Amniotic stem cell (primary cell): ENCODE measurements at places on chromosomes 4 and X.

DNA sequence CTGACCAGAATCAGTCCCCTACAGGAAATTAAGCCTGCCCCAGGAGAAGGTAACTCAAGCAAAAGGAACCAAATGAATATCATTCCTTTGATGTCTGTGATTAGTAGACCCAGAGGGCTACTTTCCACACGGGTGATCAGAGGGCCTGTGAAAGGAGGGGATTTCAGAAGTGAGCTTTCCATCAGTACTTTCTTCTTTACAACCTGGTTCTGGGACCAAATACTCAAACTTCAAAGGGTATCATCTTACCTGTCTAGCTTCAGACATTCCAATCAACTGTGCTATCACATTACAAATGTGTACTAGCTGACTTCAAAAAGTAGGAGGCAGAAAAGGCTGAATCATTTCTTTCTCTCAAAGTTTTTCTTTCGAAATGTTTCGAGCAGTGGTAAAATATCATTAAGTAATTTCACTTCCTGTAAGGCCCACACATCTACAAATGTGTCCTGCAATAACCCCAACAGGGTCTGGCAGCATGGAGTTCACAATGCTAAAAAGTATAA is 23.9 kb downstream of the ACSL4 start:
- no peak for DNase-seq

- no peak for DNase-seq
These were observed at the start of gene TMEM150C for GRCh38 chr4:82561786-82562563. Gene TMEM150C (minus strand): TSS chr4:82561988. CDS start chr4:82504657, 57,331 bp downstream.

GRCh38 chrX:139126493-139126892 is 404.0 kb upstream of the F9 start:
- DNase-seq, result no peak

DNA sequence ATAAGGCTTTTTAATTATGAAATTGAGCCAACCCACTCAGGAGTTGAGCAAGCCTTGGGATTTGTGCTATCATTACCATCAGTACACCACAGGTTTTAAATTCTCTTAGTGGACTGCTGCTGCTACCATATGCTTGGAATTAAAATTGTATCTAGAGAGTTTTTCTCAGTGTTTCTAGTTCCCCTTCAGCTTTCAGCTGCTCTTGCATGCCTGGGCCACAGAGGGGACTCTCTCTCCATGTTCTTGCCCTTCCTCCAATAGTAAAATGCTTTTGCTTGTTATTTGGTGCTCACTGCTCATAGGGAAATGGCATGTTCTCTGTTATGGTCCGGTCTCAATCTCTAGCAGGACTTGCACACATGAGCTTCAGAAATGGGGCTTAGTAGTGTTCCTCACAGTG is 101.9 kb downstream of the IGSF1 start:
- no peak for DNase-seq

- no peak for DNase-seq
These were observed 32.5 kb downstream of the AKAP4 start for GRCh38 chrX:50168241-50168687.

- no peak for DNase-seq
These were observed 21.6 kb downstream of the TEC start for GRCh38 chr4:48247878-48248558.

DNA sequence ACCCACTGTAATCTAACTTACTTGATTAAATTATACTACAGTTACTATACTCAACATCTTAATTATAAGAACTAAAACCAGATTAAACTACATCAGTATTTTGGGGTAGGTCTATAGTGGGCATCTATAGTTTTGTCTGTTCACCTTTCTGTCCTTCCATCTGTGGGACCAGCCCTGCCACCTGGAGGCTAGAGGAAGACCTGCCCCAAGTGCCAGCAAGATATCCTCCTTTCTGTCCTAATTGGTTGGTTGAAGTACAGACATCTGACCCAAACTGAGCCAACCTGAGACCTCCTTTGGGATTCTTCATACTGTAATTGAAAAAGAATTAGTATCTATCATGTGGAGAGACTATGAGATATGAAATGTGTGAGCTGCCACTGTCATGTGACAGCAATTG is 172.2 kb upstream of the TLL1 start:
- no peak for DNase-seq

DNA sequence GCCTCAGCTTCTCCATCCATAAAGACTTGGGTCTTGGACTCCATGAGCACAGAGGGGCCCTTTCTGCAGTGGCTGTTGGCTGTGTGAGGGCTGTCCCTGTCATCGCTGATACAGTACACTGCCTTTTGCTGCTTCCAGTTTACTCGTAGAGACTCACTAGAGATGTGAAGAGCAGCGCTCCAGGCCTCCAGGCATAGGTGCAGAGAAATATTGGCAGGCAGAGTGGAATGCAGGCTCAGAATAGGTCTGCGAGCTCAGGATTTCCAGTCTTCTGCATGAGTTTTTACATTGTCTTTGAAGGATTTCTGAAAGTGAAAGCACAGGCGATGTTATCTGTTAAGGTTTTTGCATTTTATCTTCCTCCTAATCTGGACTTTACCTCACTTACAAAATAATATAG is 97.4 kb downstream of the AASDH start:
- no peak for DNase-seq

DNA sequence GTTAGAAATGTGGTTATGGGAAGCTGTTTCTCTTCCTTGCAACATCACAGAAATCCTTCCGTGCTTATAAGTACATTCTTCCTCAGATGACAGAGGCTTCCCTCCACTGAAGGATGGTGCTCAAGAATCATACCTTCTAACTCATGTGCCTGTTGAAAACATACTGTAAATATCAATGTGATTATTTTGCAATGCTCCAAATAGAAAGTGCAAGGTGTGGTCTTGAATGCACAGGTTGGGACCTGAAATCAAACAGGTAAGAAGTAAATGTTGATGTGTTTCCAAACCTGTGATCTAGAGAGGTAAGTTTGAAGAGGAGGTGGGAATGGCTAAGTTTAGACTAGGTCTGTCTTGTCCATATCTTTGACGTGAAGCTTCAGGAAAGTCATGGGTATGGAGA is 87.7 kb downstream of the ZNF518B start:
- no peak for DNase-seq
